HCT116 (cell line): ENCODE measurements at places on chromosomes 2 and 18. TPM values are rescaled to one million over a fixed set of nuclear protein-coding genes. Genes with fewer than 3 reads are reported as not detected.

The GALNT3 gene
- 9.8 TPM for total RNA-seq

DNA sequence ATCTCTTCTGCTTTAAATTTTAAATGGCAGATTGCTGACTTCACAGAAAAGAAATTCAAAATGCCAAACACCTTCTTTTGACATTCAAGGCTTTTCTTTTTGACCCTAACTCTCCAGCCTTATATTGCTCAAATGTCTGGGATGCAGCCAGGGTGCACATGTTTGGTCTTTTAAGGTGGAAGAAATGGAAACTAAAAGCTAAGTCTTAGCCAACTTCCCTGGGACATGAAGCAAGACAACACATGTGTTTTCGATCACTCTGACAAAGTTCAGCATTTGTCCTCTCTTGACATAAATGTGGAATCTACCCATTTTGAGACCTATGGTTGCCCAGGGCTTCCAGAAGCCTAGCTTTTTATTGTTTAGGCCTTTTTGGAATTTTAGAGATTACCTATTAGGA, 161.6 kb downstream of the RDH14 start:
- H3K27me3 ChIP-seq = peaks cover 12% of the 10 kb centered on the region; the same call in 1 of the 2 replicates
- H3K4me3 ChIP-seq = no peak overlapping the region
- H3K36me3 ChIP-seq = no peaks in the 10 kb centered on the region
- H3K27ac ChIP-seq = no peak overlapping the region
- DNase-seq = no peak
- no peaks in the 10 kb centered on the region for H3K4me1 ChIP-seq

DNA sequence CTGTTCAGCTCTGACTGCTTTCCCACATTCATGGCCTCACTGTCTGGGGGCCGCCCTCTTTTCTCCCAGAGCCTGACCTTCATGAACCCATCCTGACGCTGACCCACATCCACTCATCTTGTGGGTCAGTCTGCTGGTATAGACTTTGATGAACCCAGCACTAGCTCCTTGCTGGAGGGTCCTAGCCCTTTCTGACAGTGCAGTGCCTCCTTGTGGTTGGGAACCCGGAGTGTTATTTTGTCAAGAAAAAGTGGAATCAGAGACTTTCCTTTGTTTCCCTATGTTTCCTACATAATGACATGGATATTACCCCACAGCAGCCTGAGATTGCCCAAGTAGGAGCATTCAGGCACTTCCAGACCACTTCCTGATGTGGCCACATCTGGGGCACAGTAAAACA, 19.3 kb upstream of the OSR1 start:
- H3K27me3 ChIP-seq = no peaks in the 10 kb centered on the region
- no peaks in the 10 kb centered on the region for H3K36me3 ChIP-seq
- DNase-seq = no peak

- H3K36me3 ChIP-seq = no peaks in the 10 kb centered on the region
- no peak overlapping the region for H3K27ac ChIP-seq
- no peaks in the 10 kb centered on the region for H3K4me1 ChIP-seq
- H3K4me3 ChIP-seq = no peak overlapping the region
These were observed 67.1 kb downstream of the CERKL start for GRCh38 chr2:181589779-181590178.

GRCh38 chr2:119234021-119235019, 10.7 kb downstream of the STEAP3 start:
- H3K4me3 ChIP-seq = no peak overlapping the region
- H3K36me3 ChIP-seq = peaks cover 7% of the 10 kb centered on the region; the same call in 1 of the 2 replicates
- no peaks in the 10 kb centered on the region for H3K27me3 ChIP-seq
- no peak overlapping the region for H3K27ac ChIP-seq
- no peak for DNase-seq
